ENCODE measurements at places on chromosomes 1 and 21.

GRCh38 chr1:239630767-239631166 is 244.4 kb downstream of the CHRM3 start:
- DNase-seq, result no peak

GRCh38 chr21:38013741-38014140 is 97.5 kb upstream of the KCNJ6 start:
- DNase-seq, result no peak

DNA sequence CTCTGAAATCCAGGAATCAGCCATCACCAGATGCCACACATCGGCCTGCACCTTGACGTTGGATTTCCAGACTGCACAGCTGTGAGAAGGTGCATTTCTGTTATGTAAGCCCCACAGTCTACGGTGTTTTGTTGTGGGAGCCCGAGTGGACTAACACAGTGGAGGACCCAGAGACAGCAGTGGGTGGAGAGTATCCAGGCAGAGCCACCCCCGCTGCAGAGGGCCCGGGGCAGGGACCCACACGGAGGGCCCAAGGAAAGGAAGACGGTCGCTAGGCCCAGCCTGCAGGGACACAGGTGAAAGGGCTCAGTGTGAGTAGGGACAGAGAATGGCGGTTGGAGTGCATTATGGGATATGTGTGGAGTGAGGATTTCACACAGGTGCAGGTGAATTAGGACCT is 288.3 kb upstream of the AJAP1 start:
- DNase-seq, result no peak

- no peak for DNase-seq
Observed at GRCh38 chr1:53314606-53315005, 13.3 kb downstream of the LRP8 start.

- DNase-seq, result no peak
Observed at GRCh38 chr1:110897681-110898080, 24.7 kb downstream of the CD53 start.

DNA sequence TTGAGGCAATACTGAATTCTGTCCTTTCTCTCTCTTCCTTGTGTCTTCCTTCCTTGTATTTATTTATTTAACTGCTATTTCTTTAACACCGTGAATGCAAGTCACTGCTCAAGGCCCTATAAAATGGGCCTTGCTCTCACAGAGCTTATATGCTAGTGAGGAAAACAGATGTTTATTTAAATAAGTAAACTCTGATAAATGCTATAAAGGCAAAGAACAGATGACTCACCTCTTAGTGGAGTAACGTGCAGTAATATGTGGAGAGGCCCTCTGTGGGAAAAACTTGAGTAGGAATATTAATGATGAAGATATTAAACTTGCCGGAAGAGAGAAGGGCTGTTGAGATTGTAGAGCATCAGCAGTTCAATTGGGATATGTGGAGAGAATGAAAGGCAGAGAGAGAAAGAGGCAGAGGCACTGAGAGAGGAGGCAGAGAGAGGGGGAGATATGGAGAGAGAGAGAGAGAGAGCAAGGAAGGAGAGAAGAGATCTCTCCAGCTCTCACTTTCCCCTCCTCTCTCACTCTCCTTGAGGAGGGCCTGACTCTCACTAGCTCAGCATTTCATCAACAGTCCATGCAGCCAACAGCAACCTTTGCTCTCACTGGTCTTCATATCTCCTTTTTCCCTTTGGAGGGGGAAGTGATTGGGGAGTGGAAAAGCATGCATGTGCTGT is 322.2 kb downstream of the LMX1A start:
- DNase-seq, result no peak

- no peak for DNase-seq
Observed at GRCh38 chr1:25933479-25934365, 27.5 kb upstream of the STMN1 start.

- no peak for DNase-seq
Observed at GRCh38 chr1:98112626-98113025, 191.8 kb upstream of the DPYD start.

DNA sequence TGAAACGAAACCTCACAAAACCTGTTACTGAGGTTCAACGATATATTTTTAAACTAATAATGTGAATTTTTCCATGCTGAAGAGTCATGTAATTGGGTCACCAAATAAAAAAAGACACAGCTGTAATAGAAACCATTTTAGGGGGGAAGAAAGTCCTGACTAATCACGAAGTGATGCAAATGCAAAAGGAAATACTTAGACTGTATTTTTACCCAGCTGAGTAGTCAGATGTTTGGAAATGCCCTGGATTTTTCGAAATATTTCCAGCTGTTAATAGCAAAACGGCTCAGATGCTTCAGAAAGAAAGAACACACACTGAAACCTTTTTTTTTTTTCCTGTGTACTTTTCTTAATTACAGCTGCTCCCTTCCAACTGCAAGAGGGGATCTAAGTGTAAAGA is 210.3 kb downstream of the SETD4 start:
- no peak for DNase-seq

DNA sequence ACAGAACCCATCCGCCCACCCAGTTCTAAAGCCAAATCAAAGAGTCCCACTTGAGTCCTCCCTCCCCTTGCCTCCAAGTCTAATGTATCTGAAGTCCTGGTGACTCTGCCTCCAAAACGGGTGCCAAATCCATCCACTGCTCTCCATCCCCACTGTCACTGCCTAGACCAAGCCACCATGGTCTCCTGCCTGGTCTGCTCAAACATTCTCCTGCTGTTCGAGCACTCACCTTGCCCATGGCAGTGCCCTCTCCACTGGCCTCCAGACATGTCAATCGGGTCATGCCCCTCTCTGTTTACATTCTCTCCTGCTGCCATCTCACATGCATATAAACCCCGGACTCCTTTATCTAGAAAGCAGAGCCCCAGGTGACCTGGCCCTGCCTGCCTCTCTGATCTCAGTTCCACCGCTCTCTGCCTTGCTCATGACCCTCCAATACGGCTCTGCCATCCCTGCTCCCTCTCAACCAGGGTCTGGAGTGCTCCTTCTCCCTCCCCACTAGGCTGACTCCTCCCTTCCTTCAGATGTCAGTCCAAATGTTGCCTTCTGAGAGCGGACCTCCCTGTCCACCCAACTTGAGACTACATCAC is 32.1 kb upstream of the MX1 start:
- no peak for DNase-seq

DNA sequence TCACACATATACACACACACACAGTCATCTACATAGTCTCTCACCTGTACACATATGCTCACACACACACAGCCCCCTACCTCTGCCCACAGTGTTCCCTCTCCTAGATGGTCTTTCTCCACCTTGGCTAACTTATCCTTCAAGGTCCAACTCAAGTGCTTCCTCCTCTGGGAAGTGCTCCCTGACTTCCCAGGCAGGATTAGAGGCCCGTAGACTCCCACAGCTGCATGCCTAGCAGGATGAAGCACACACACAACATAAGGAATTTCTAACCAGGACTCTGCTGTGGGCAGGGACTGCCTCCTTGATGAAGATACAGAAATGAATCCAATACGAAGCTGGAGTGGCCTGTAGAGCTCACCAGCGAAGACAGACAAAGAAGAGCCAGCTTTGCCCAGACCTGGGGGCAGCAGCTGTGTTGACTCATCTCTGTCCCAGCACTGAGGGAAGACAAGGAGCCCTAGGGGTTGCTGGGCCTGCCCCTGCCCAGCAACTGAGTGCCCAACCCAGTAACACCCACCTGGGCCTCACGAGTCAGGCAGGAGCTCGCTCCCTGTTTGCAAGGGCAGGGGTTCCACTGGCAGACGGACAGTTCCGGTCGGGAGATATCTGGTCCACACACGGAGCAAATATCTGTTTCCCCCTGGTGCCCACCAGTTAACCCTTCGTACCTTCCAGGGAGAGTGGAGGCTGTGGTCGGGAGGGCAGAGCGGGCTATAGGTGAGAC is 100.8 kb downstream of the DMRTB1 start:
- DNase-seq, result no peak

DNA sequence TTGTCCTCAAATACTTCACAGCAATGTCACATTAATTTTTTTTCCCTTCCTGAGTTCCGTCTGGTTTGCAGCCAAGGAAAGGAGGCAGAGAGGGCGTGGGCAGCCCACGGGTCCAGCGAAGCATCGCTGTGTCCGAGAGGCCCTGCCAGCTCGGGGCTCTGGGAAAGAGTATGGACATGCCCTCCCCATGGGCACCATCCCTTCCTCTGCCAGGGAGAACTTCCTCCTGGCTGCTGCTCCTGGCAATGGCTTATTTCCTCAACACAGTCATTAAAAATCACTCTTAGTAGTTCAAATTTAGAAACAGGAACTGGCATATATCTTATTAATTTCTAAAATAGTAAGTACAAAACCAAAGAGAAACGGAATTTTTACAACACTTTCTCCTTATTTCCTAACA is 115.4 kb downstream of the RIPK4 start:
- no peak for DNase-seq

DNA sequence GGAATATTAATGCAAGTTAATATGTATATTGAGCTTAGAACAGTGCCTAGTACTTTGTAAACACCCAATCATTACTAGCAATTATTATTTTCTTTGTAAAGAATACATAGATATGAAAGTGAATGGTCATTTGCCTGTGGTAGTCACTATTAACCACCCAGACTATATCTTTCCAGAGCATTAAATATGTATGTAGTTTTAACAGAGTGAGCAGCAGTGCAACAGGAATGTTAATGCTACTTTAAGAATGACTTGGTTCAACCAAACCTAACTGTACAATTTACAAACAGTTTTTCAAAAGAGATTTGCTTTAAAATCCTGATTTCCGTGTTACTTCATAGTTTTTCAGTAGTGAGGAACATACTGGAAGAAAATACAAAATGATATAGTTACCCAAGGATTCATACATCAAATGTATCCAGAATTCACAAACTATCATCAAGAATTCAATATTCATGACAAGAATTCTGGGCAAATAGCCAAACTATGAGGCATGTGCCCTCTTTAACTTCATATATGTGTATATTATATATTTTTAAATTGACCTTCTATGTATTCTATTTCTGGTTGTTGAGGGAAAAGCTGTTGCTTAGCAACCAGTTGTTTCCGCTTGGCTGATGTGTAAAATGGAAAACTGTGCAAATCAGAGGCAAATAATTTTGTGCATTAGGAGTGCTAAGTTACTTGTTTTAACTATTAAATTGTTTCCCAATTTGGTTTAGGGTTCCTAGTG is 34.9 kb upstream of the IVNS1ABP start:
- DNase-seq, result no peak

DNA sequence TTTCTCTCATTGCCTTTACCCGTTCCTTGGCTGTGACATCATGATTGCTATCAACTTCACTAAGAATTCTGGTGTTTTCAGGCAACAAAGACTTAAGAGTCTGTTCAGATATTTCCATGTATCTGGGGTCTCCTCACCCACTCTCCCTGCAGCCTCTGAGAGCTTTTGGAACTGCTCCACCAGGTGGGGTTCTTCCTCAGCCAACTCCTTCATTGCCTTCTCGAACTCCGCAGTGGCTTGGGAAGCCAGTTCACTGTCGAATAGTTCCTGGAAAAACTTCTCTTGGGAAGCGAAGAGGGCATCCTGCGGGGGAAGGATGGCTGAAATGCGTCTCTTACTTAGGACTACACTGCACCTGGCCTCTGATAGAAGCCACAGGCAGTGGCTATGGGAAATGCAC is 2.1 kb downstream of the PEX19 start:
- DNase-seq, result no peak

- no peak for DNase-seq
Observed at GRCh38 chr1:38662126-38662525, 197.4 kb downstream of the RRAGC start.

DNA sequence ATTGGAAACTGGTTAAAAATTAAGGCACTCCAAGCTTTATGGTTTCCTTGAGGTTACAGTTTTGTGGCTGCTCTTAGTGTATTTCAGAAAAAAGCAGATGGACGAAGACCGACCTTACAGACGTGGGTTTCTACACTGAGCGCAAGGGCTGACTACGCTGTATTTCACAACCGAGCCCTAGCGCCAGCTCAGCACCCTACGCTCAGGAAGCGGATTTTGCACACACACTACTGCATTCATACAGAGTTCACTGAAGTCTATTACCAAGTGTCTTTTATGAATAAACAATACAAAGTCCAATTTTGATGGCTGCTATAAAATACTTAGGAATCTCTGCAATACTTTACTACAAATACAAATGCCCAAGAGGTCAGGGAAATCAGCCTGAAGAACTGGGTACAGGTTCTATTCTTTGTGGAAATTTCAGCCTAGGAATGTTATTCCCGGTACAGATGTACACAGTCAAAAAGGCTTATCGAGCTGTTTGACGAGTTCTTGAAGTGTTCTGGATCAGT is 23.8 kb downstream of the PTTG1IP start:
- no peak for DNase-seq

DNA sequence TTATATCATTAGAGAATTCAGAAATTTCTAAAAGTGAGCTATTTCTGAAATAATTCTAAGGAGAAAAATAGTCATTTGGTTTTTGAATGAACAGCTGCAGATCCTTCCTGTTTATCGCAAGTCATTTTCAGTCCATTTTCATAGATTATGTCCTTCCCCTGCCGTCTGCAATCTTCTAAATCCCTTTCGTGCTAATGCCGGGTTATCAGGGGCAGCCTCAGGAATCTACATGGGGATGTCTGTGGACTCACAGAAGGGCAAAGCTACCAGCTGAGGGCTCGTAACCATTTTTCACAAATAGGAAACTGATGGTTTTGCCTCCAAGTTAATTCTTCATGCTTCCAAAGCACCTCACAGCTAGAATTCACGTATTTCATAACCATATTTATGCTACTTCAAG is 23.0 kb downstream of the RCAN3 start:
- DNase-seq, result no peak

DNA sequence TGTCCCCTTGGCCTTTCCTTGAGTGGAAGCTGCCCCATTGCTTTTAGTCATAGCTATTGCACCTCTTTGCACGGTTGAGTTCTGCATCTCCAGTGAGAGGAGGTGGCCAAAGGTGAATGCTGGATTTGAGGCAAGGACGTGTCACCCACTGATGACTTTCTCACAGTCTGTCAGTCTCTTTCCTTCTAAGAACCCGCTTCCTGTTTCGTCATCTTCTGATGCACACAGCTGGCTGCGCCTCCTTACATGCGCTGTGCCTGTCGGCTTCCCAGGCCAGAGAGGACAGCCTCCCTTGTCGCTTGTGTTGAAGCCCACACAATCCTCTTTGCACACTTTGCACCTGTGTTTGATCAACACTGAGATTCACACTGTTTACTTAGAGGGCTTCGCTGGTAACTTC is 41.8 kb upstream of the PWP2 start:
- DNase-seq, result peak; percentile 72

DNA sequence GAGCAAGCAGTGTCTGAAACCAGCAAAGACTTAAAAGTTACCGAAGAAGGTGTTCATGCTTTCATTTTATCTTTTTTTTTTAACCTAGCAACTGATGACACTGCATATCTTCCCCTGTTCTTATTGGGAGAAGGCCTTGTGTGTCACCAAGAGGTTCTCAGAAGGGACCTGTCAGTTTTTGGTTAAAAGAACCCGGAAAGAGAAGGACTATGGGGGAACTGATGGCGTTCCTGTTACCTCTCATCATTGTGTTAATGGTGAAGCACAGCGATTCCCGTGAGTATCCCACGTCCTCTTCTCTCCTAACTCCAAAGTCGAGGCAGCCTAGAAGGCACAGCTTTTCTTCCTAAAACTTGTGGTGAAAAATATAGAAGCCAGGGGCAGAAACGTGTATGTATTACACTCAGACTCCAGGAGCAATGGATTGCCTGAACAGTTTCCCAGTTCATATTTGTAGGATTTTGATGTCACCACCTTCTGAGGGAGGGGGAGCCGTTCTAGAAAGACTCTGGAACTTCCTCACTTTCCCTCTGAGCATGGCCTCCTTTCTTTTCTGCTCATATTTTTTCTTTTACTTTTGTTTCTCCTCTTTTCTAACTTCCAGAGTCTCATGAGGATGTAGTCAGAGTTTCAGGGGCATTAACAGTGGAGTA is at the start of gene MR1:
Gene MR1 (plus strand): TSS at position 185 of the 653 bp plus-strand sequence. CDS start 25 bp downstream, at position 210.
- DNase-seq, result peak; percentile 8
